Inflammatory macrophage (primary cell): ENCODE measurements at places on chromosomes 6 and 20.

- no peak for DNase-seq
Observed at GRCh38 chr20:17439616-17440296, 91.4 kb downstream of the BFSP1 start.

DNA sequence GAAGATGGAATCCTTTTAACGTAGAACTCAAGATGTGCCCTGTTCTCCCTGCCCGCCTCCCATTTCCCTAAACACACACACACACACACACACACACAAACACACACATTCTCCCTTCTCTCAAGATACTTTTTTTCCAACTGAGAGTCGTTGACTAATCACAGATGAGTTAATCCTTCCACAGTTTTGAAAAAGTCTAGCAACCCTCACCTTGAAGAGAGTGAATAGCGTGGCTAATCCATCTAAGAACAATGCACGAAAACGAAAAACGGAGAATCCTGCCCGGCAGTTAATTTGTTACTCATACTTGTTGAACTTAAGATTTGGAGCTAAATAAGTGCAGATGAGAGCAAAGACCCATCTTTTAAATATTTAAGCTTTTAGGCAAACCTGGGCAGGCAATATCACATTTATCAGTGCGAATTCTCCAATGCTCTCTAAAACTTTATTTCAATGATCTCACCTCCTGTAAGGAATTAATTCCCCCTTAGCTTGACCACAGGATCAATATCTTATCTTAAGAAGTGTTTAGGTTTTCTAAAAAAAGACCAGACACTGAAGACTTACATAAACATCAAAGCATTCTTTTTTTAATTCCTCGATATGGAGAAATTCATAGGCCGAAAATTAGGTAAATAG is 1.1 kb downstream of the AGPAT4 start:
- DNase-seq = no peak

DNA sequence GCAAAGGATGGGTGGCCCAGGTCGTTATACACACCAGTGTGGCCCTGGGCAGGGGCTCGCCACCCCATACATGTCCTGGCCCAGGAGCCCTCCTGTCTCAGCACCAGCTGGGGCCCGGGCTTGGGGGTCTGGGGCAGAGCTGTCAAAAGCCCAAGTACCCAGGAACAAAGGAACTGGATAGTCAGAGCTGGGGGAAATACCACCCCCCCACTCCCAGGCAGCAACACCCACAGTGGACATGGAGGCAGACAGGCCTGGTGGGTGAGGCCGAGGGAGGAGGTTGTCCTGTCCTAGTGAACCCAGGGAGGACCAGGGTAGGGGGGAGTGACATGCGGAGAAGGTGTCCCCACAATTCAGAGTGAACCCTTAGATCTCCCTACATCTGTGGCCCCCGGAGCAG is 406.5 kb downstream of the CDH4 start:
- no peak for DNase-seq

DNA sequence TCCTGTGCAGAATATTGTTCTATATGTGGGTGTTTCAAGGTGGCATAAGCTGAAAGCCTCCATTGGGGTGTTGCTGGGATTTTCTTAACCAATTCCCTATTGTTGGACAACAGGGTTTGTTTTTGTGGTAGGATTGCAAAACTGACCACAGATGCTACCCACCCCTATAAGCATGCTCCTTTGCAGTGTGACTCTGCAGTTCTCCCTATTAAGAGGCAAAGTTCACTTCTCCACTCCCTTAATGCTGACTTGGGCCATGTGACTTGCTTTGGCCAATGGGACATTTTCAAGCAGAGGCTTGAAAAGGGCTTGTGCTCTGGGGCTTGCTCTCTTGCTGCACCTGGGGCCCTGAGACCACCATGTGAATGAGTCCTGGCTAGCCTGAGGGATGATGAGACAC is 8.5 kb upstream of the ANGPT4 start:
- peak; percentile 92 for DNase-seq

DNA sequence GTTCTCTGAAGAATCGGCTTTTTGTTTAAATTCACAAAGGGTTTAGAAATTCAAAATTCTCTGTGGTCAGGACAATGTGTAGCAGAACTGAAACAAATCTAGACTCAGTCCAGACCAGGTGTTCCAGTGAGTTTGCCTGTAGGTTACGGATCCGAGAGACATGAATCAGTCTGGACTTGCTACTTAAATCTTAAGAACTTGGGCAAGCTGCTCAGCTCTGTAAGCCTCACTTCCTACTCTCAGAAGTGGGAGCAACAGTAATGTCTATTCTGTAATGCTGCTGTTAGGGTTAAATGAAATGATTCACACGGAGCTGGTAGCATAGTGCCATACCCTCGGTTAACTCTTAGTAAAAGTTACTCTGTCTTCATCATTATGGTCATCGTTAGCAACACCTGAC is 37.7 kb downstream of the HECA start:
- no peak for DNase-seq

- DNase-seq = no peak
Observed at GRCh38 chr20:1392443-1392692, 486 bp downstream of the FKBP1A start.

DNA sequence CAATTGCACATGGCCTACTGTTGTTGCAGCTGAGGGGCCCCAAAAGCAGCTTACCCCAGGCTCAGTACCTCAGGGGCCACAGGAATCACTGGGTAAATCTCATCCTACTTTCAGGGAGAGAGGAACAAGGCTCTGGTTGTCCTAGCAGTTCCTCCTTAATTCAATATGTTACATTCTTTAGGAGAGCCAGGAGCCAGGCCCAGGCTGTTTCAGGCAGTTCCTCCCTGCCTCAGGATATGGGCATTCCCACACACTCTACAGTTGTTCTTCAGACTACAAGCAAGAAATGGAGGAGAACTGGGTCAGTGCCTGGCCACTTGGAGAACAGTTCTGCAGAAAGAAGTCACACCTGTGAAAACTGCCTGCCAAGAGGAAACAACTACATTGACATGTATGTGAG is 9.6 kb upstream of the BTN3A2 start:
- peak; percentile 26 for DNase-seq

DNA sequence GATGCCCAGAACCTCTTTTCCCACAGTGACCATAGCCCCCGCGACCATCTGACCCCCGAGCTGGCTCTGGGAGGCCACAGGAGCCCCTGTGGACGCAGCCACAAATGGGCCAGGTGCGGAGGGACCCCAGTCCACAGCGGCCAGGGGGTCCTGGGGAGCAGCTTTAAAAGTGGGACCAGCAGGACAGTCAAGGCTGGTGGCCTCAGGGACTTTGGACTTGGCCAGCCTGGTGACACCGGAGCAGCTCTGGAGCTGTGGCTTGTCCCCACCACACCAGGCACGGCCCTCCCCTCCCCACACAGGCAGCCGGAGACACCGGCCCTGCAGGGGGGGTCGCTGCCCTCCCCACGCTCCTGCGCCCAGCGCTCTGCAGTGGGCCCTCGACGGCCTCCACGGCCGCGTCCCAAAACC is 3.5 kb downstream of the FNDC11 start:
- no peak for DNase-seq

GRCh38 chr20:11018668-11019170 is 344.9 kb upstream of the JAG1 start:
- DNase-seq = no peak

- DNase-seq = no peak
Observed at GRCh38 chr20:21767200-21767738, 61.8 kb downstream of the PAX1 start.

DNA sequence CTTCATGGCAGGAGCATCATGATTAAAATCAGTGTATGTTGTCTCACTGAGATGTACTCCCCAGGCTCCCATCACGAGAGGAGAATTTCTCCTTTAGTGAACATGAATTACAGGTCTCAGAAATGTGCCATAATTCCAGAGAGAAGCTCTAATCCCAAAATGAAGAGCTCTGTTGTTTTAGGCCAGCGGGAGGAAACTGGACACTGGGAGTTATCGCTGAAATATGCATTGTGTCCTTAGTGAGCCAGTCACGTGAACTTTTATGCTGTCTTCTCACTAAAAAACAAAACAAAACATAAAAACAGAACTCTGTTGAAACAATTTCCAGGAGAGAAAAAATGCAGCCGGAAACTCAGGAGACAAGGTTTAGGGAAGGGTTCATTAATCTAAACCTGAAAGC is 315.7 kb upstream of the NT5E start:
- DNase-seq = no peak

- DNase-seq = peak; percentile 50
Observed at GRCh38 chr6:27161946-27162603, 85.4 kb upstream of the PRSS16 start.

DNA sequence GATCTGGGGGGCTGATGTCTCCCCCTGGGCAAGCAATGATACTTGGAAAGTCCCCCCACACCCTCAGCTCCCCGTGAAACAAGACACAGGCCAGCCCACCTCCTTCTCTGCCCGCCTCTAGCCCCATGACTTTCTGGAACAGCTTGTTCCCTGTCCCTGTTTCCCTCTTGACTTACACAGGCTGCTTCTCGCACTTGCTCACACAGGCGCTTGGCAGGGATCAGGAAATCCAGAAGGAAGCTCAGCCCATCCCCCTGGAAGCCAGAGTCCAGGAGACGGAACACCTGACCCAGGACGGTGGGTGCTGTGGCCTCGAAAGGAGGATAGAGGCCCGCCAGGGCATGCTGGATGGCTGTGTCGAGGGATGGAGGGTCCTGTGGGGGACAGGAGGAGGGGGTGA is 14.8 kb downstream of the KIAA1755 start:
- DNase-seq = no peak

DNA sequence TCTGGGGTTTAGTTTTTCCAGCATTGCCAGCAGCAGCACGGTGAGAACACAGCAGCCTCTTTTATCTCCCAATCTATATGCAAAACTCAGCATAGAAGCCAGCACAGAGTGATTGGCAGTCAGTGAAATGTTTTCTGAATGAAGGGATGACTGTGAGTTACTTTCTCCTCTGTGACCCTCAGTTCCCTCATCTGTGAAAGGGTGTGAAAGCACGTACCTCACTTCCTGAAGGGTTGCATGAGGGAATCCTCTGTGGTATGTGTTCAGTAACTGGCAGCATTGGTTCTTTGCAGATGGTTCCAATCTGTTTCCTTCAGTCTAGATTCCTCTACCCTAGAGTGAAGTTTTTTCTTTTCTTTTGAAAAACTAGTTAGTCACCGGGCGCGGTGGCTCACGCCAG is 40.0 kb downstream of the EFCAB8 start:
- DNase-seq = no peak

DNA sequence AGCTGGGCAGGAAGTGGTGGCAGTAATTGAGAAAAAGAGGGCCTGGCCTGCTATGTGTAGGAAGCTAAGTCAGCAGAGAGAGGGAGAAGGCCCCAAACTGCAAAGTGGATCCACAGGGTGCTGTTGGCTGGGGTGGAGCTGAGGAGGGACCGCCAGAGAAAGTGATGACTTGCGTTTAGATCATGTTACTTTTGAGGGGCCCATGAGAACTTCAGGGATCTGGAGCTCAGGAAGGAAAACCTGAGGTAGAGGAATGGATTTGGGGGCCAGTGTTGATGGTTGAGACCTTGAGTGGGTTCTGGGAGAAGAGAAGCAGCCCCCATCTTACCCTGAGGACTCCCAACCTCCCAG is 155.5 kb downstream of the MRPL14 start:
- no peak for DNase-seq

- no peak for DNase-seq
Observed at GRCh38 chr6:8075704-8076103, 11.5 kb upstream of the BLOC1S5 start.

DNA sequence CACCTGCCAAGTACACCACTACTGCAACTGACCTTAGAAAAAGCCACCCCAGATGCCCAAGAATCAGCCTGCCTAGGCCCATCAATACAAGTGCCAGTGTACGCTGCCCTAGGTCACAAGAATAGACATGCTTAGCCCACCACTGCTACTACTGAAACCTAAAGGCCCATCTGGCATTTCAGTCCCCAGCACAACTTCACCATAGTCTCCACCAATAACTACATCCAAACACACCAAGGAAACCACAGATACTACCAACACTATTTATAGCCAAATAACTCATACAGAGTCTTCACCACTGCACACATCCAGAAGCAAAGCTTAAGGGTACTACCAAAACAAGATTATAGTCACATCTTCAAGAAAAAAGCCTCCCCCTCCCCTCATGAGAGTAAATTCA is 28.2 kb downstream of the TREML4 start:
- DNase-seq = no peak

- no peak for DNase-seq
Observed at GRCh38 chr6:78487401-78487800, 379.9 kb upstream of the IRAK1BP1 start.

- no peak for DNase-seq
Observed at GRCh38 chr6:47027315-47027714, 14.8 kb downstream of the ADGRF1 start.

- no peak for DNase-seq
Observed at GRCh38 chr6:116373940-116374339, 3.2 kb downstream of the DSE start.

DNA sequence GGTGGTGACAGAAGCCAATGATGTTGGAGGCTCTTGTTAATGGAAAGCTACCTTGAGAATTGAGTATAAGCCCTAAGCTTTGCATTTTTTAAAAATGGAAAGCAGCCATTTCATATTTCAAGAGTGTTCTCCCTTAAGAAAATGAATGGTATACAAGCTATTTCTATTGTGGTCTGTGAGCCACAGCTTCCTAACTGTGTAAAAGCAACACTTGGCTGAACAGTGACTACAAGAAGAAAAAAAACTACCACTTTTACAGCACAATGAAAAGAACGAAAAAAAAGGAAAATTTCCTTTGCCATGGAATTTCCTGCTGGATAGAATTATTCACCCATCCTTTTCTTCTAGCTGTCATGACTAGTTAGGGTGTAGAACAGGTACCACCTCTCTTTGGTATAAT is 397.1 kb upstream of the BTBD3 start:
- no peak for DNase-seq

GRCh38 chr6:3391902-3392458 is 64.9 kb downstream of the SLC22A23 start:
- peak; percentile 18 for DNase-seq

DNA sequence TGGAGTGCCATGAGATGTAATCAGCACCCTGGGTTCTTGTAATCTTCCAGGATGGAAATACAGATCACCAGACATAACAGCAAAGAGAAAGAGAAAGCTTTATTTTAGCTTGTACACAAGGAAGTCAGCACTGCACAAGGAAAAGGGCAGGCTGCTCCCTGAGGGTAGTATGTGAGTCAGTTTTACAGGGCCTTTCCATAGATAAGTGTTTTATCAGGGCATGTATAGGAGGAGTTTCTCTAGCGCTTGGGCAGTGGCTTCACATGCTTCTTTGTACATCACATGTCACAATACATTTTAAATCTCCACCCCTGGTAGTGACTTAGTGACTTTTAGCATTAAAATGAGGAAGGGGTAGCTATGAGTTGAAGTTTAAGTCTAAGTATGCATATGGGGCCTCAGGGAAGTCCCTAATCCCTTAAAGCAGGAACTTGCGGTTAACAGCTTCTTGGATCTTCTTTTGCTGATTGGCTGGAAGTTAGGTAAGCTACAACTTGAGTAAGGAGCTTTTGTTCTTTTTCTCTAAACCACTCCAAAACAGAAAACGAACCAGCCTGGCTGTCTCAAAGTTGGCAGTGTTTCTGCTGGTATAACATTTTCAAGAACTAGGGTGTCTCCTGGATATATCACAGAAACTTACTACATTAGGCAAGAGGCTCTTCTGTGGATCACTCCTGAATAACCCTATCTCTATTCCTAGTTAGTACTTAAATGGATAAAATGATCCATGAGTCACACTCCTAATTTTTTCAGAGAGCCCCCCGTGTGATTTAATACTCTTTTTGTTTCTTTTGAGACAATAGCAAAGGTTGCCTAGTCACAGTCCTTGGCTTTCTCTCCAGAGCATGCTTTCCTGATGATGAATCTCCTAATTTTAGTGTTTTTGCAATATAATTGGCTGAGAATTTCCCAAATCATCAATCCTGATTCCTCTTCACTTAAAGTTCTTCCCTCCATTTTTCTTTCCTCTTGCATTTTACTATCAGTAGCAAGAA is 60.2 kb downstream of the MRAP2 start:
- peak; percentile 64 for DNase-seq
